ENCODE measurements at places on chromosomes 7 and 10.

- DNase-seq = no peak
Measured at GRCh38 chr7:18126281-18126680, 98.6 kb upstream of the PRPS1L1 start.

GRCh38 chr7:13155188-13155587 lies 467.8 kb downstream of the ARL4A start:
- no peak for DNase-seq

DNA sequence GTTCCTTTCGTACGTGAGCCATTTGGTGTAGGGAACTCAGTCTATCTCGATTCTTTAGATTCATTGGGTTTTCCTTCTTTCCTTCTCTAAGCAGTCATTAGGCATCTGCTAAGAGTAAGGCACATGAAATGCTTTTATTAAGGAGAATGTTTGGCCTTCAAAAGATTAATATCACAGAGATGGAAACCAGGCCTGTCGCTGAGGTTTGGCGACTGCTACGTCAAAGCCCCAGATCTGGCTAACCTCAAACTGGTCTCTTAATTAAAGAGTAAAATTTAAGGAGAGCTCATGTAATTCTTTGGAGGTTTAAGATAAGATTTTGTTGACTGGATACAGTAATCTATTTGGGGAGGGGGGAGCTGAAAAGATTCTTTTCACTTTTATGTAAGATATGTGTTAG lies 189.8 kb downstream of the JCAD start:
- DNase-seq = no peak

GRCh38 chr7:18157233-18157632 lies 129.6 kb upstream of the PRPS1L1 start:
- DNase-seq = no peak

GRCh38 chr10:1070919-1071318 lies 14.7 kb downstream of the WDR37 start:
- DNase-seq = no peak

DNA sequence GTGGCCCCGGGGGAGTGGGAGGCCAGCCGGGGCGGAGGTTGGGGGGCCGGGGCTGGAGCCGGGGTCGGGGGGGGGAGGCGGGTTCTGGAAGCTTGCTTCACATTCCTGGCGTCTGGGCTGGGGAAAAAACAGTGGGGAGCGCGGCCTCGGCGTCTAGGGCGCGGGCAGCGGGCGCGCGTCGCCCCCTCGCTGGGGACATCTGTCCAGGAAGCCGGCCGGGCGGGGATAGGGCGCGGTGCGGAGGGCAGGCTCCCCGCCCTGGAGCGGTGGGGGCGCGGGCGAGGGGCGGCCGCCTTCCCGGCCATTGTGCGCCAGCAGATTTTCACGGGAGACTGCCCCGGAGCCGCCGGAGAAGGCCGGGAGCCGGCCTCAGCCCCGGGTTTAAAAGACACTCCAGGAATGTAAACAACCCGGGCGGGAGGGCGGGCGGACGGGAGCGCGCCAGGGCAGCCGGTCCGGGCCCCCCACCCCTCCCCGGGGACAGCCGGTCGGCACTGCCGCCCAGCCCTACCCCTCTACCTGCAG lies 1.4 kb downstream of the ZMIZ1 start:
- DNase-seq = no peak

DNA sequence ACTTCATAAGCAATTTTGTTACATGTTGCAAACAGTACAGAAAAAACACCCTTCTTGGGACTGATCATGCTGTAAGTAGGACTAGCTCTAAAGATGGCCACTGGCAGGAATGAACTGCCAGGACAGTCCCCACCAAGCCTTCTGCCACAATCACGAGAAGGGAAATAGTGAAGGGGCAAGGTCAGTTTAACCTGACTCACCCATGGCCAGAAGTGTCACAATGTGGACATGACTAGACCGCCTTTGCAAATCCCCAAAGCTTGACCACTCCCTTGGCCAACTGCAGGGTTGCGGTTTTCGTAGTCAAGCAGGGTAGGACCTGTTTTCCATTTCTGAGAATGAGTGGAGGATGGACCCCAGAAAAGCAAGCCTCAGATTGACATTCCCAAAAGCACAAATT lies 19.4 kb upstream of the FRAT2 start:
- no peak for DNase-seq

- DNase-seq = peak; percentile 83
Measured at GRCh38 chr10:86376852-86377796, 10.5 kb upstream of the GRID1 start.

DNA sequence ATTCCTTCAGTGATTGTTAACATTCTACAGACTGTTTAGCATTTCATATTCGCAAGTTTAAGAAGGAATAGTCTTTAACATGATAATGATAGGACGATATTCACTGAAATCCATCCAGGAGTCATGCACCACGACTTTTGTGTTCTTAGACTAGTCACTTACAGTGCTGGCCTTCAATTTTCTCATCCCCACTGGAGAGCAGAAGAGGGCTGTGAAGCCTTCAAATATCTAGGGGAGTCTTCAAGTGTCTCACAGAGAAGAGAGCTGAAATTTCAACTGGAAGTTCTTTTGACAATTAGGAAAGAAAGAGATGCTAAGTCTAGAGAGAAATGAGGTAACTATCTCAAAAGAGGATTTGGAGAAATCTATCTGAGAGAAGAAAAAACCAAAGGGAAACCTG lies 43.8 kb upstream of the TAS2R16 start:
- no peak for DNase-seq
